Hematopoietic multipotent progenitor cell treated with erythropoietin and hydrocortisone succinate and interleukin-3 and kit ligand, for 8 days (in vitro differentiated cells): ENCODE measurements at places on chromosomes 11 and 22.

- no peak for DNase-seq
Measured at GRCh38 chr11:17432002-17432401, 43.5 kb upstream of the KCNJ11 start.

- DNase-seq = no peak
Measured at GRCh38 chr22:40602231-40602630, 34.3 kb downstream of the MRTFA start.

DNA sequence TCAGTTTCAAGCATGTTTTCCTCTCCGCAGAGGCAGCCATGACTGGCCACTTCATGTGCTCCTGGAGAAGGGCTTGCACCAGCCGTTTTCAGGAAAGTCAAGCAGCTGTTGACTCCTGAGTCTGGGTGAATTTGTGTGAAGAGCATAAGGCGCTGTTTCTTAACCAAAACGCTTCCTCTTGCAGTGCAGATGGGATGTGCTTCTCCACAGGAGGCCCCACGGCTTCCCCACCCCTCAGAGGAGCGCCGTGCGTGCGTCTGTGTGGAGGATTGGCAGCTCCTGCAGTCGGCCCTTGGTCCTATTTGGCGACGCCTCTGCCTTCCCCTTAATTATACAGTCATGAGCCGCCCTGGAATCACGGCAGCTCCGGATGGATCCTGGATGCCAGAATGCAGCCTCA, 54.1 kb upstream of the B3GAT1 start:
- no peak for DNase-seq

DNA sequence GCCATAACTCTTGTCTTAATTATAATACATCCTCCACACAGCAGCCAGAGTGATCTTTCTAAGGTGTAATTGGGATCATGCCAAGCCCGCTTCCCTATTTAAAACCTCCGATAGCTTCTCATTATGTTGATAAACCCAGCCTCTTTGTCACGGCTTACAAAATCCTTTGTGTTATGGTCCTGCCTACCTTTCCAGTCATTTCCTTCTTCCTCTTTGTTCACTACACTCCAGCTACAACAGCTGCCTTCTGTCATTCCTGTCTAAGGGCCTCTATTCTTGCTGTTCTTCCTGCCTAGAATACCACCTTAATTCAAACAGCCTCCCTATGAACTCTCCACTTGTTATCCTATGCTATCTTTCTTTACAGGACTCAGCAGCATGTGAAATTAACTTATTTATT, 70.6 kb upstream of the CAPRIN1 start:
- no peak for DNase-seq

DNA sequence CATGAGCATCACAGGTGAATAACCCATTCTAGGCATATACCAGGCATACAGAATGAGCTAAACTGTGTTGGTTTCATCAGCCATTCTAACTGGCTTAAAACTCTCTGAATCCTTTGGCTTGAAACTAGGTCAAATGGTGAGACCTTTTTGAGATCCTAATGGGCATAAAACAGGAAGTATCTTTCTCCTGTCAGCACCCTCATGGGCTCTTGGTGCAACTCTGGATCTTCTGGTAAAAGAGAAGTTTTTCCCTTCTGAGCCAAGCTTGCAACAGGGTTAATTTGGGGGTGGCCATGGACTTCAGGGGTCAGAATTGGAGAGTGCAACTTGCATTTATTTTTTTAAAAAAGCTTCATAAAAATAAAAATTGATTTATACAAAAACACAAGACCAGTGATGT, 67.9 kb upstream of the GRAMD1B start:
- DNase-seq = no peak

DNA sequence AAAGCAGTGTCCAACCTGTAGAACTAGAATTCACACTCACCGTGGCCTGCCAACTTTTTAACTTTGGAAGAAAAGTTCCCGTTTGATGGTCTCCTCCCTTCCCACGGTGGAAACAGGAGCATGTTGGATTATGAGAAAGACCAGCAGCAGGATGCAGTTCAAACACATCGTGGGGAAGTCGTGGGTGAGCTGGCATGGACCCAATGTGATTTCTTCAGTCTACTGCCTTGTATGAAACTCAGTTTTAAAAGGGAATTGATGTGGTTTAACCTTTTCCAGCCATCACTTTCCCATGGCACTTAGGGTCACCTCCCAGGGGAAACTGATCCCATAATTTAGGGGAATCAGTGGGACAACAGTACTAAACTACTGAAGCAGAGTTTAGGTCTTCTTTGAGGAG, 318.3 kb downstream of the CADM1 start:
- DNase-seq = no peak

GRCh38 chr22:44722611-44723010, 20.6 kb downstream of the PRR5 start:
- DNase-seq = no peak

DNA sequence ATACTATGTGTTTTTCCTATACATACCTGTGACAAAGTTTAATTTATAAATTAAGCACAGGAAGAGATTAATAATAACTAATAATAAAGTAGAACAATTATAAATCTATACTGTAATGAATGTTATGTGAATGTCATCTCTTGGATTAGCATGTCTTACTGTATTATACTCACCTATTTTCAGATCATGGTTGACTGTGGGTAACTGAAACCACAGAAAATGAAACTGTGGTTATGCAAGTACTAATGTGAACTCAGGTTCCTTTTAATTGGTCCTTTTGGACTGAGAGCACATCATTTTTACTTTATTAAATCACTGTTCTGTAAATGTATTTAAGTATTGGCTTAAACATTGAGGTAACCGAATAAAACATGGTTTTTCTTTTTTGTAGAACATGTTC, 108.8 kb downstream of the PPP6R3 start:
- DNase-seq = no peak

- no peak for DNase-seq
Measured at GRCh38 chr11:17413414-17414316, 25.2 kb upstream of the KCNJ11 start.

DNA sequence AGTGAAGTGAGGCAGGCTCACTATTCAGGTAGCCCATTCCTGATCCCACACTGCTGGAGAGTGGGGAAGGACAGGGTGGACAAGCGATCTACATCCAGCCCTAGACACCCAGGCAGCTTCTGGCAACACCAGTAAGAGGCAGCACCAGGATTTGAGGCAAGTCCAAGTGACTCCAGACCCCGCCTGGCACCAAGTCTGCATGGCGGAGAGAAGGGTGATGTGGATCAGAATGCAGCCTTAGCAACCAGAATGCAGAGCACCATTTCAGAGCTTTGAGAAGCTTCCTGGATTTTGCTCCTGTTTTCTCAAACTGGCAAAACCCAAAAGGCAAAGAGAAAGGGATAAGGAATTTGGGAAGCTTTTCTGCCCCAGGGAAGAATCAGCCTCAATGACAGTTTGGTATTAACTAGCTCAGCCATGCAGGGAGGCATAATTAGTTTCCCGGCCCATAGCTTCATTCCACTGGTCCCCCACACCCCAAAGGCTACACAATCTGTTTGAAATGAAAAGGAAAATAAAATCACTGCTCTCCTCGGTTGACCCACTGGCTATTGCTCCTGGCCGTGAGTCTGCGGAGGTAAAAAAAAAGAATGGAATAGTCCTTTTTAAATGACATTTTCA, 17.3 kb downstream of the GALNT18 start:
- DNase-seq = no peak

DNA sequence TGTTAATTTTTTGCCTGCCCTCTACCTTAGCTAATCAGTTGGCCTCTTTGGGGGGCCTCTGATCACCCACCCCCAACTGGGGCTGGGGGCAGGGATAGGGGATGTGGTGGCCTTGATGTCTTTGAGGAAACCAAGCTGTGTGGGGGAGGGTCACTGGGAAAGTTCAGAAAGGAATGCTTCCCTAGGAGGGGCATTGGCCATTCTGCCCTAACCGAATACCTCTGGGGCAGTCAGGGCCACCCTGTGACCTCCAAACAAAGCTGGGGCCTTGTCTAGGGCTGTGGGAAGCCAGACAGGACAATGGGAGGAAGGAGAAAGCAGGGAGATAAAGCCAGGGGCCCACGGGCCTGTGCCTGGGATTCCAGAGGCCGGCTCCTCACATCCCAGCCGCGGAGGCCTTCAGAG, 97.5 kb downstream of the TSPAN18 start:
- DNase-seq = no peak

DNA sequence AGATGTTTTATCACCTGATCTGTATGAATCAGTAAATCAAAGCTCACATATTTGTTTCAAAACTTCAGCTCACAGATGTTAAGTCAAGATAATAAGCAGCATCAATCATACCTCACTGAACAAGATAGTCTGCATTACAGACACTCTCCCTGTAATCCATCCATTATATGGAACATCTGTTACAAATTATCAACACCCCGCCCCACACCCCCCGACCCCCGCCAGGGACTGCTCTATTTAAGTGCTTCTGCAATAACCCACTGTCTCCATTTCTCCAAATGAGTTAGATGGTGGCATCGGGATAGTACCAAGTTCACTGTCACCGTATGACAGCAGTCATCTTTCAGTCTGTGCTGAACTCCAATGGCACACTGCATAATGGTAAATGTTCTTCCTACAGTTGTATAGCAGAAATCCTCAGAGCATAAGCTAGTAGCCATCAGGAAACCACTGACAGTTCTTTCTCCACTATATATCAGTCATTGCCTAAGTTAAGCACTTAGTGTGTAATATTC, 447.0 kb upstream of the ARHGAP42 start:
- no peak for DNase-seq

DNA sequence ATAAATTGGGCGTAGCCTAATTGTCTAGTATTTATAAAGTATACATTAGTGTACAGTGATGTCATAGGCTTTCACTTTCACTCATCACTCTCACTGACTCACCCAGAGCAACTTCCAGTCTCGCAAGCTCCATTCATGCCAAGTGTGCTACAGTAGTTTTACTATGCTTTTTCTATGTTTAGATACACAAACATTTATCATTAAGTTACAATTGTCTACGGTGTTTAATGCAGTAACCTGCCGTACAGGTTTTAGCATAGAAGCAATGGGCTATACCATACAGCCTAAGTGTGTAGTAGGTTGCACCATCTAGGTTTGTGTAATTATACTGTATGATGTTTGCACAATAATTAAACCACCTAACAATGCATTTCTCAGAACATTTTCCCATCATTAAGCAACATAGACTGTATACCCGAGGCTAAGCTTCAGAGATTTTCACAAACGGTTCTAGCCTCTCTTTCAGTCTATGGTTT, 17.5 kb downstream of the OR9G1 start:
- no peak for DNase-seq

DNA sequence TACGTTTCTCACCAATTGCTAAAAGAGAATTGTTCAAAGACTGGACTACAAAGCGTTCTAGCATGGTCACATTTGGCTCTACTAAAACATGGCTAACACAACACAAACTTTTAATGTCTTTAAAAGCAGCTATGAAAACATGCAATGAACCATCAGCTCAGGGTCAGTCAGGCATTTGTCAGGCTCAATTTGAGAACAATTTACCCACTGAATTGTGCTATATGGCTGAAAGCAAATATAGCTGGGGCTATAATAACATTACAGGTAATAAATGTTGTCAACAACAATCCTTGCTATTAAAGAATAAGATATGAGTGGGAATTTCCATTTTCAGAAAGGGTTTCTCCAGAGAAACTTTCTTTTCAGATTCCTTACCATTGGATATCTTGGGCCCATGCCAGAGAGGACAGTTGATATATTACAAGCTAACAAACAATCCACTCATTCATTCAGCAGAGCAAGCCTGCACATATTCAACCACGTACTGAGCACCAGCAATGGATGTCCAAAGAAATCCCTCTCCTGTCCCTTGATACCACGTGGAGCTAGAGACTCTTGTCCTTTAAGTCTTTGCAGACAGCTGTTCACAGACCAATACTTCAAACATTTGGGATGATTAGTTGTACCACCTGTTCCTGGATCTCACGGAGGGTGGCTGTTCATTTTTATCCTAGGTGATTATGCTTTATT, 82.5 kb upstream of the DDI1 start:
- DNase-seq = no peak

- DNase-seq = no peak
Measured at GRCh38 chr11:75903276-75903675, 88.3 kb downstream of the UVRAG start.

DNA sequence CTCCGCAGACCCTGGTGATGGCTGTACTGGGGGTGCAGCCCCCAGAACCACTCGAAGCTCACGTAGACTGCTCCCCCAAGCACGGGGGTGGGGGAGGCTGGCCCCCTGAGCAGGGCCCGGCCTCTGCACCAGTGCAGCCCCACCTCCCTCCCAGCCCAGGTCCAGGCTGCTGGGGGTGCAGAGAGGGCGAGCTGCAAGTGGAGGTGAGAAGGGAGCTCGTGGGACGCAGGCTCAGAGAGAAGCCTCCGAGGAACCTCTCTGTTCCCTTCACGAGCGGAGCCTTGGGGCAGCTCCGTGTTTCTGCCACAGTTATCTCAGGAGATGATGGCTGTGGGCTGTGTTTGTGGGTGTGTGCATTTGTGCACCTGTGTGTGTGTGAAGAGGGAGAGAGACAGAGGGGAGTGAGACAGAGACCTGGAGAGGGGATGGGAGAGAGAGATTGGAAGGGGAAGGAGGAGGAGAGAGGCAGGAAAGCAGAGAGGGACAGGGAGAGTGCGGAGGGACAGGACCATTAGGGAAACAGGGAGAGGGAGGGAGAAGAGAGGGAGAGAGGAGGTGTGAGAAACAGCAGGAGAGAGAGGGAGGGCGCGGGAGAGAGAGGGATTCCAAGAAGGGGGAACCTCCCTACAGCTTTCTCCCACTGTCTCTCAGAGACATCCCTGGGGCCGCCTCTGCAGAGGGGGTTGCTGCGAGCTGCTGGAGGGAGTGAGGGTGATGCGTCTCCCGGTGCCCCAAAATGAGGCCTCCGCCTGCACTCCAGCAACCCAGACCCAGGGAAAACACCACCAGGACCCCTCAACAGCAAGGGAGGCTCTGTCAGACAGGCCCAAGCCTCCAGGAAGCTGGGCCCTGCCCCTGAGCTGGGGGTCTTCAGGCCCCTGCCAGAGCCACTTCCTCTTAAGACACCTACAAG, 1488.6 kb downstream of the BRD1 start:
- DNase-seq = no peak

DNA sequence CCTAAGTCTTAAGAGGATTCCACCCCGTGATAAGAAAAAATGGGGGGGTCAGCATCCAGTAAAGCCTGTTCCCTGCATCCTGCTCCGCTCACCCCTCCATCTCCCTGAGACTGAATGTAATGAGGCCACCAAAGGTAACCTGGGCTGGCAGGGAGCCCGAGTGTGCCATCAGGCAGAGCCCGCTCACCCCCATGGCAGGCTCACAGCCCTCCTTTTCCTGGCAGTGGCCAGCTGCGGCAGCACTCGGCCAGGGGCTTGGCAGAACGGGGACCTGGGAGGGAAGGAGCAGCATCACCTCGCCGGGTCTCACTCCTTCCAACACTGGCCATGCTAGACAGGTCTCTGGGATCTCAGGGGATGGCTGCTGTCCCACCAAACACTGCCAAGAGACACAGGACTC, 64.4 kb downstream of the PRDM11 start:
- no peak for DNase-seq
